Epithelial cell of proximal tubule (primary cell): ENCODE measurements at places on chromosomes 5 and 9.

DNA sequence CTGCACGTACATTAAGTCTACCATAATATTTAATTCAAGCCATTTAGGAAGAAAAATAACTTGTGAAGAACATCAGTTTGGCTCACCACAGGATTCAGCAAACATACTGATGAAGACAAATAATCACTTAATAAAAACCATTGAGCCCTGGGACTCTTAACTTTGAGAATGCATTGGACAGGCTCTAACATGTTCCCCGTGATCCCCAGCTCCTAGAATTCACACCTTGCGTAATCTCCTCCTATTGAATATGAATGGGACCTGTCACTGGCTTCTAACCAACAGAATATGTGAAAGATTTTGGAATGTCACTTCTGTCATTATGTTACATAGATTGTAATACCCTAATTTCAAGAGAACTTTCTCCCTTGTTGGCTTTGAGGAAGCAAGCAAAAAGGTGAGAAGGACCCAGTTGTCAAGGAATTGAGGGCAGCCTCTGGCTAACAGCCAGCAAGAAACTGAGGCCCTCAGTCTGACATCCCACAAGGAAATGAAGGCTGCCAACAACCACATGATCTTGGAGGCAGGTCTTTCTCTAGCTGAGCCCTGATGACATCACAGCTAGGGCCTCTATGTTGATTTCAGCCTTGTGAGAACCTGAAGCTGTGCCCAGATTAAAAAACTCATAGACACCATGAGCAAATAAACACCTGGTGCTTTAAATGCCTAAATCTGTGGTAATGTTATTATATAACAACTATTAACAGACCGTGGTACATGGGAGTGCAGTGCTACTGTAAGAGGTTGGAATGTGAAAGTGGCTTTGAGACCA is 433.2 kb downstream of the SEMA5A start:
- no peak for DNase-seq

DNA sequence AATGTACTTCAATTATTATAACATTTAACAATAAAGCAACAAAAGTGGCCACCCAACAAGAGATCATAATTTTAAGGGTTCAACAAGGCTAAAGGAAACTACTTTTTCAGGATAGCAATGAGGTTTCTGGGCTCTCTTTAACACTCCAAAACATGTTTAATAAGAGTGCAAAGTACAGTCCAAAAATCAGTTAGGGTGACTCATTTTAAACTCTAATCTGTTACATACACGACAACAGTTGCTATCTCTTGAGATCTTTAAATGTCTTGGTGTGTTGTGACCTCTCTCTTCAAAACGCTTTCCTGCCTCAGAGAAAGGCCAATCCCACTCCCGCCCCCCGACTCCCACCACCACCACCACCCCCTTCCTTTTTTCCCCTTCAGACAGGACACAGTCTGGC is 11.5 kb downstream of the NFIB start:
- DNase-seq: no peak

GRCh38 chr9:35560625-35561337 is 44.3 kb upstream of the TESK1 start:
- no peak for DNase-seq

GRCh38 chr5:164636456-164636855 is 1131.0 kb downstream of the MAT2B start:
- DNase-seq: no peak

GRCh38 chr9:7320841-7321240 is 478.7 kb downstream of the DMAC1 start:
- DNase-seq: no peak

DNA sequence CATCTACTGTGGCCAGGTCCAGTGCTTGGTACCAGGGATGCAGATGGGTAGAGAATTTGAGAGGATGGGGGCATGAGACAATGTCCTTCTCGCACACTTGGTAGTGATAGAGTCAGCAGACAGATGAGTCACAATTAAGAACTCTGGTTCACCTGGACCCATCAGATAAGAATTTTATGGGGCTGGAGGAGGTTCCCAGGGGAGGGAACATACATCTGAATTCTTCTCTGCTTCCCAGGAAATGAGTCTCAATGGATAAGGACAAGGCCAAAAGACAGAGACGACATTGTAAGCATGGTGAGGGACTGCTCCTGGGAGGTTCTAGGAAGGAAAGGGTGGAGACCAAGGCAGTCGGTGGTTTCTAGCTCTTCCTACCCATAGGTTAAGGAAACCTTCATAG is 5.3 kb downstream of the SLC4A9 start:
- no peak for DNase-seq

DNA sequence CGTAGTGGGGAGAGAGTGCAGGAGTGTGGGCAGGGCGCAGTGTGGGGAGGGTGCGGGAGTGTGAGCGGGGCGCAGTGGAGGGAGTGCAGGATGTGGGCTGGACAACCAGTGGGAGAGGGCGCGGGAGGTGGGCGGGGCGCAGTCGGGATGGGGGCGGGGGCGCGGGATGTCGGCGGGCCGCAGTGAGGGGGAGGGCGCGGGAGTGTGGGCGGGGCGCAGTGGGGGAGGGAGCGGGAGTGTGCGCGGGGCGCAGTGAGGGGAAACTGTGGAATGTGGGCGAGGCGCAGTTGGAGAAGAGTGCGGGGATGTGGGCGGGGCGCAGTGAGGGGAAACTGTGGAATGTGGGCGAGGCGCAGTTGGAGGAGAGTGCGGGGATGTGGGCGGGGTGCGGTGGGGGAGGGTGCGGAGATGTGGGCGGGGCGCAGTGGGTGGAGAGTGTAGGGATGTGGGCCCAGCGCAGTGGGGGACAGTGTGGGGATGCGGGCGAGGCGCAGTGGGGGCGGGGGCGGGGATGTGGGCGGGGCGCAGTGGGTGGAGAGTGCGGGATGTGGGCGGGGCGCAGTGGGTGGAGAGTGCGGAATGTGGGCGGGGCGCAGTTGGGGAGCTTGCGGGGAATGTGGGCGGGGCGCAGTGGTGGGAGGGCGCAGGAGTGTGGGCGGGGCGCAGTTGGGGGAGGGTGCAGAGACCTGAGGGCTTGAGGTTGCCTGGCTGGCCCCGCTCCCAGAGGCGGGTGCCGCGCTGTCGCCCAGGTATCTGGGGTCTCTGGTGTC is at the start of gene NXNL2:
Gene NXNL2, plus strand, starts transcription at position 723 of the 770 bp plus-strand sequence. CDS start 257 bp downstream, outside the sequence.
- DNase-seq: no peak

DNA sequence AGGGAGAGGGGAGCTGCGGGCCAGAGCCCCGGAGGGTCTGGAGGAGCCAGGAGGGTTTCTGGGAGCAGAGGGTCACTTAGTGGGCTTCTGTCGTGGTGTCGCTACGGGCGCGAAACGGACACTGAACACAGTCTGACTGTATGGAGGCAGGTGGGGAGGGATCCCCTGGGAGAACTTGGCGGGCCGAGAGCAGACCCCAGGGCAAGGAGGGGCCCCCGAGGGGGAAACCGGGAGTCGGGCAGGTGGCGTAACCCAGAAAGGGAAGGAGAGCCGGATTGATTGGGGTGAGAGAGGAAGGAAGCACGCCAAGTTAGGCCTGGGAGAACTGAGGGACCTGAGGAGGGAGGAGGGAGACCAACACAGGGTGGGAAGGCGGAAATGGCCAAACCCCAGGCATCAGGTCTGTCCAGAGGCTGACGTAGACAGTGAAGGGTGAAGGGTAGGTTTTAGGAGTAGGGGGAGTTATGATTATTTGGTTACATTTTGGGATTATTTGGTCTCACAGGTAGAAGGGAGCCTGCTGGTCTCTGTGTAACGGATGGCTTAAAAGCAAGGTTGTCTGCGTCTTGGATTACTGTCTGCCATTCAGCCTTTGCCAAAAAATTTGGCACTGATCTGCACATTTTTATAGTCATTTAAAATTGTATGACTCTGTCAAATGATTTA is 3.3 kb upstream of the MSMP start:
- no peak for DNase-seq

DNA sequence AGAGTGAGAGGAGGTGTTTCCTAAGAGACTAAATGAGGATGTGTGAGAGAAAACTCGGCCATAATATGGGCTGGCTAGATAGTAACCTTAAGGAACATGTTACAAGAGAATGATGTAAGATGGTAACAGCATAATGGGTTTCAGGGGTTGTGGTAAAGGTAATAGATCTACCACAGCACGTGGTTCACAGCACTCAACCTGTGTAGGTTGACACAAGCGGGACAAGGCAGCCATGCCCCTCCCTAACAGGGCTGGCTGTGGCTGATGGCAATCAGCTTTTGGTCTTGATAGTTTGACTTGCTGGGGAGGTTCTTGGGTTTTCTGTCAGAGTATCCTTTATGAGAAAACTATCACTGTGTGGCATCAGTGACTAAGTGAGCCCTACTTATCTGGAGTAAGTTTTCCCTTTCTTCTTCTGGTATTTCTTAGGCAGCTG is 138.6 kb downstream of the TRIO start:
- no peak for DNase-seq

DNA sequence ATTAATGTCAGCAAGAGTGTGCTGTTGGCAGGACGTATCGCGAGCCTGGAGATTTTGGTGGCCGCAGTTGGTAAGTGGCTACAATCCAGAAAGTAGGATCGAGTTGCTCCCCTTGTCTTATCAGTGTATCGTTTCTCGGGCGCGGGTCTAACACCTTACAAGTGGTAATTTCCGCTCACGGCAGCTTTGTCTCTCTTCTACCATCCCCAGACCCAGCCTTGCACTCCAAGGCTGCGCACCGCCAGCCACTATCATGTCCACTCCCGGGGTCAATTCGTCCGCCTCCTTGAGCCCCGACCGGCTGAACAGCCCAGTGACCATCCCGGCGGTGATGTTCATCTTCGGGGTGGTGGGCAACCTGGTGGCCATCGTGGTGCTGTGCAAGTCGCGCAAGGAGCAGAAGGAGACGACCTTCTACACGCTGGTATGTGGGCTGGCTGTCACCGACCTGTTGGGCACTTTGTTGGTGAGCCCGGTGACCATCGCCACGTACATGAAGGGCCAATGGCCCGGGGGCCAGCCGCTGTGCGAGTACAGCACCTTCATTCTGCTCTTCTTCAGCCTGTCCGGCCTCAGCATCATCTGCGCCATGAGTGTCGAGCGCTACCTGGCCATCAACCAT is 1.1 kb downstream of the PTGER4 start:
- no peak for DNase-seq
